ENCODE measurements at places on chromosomes 5 and 9.

GRCh38 chr5:173524136-173524535 is 92.3 kb downstream of the BOD1 start:
- DNase-seq: no peak

DNA sequence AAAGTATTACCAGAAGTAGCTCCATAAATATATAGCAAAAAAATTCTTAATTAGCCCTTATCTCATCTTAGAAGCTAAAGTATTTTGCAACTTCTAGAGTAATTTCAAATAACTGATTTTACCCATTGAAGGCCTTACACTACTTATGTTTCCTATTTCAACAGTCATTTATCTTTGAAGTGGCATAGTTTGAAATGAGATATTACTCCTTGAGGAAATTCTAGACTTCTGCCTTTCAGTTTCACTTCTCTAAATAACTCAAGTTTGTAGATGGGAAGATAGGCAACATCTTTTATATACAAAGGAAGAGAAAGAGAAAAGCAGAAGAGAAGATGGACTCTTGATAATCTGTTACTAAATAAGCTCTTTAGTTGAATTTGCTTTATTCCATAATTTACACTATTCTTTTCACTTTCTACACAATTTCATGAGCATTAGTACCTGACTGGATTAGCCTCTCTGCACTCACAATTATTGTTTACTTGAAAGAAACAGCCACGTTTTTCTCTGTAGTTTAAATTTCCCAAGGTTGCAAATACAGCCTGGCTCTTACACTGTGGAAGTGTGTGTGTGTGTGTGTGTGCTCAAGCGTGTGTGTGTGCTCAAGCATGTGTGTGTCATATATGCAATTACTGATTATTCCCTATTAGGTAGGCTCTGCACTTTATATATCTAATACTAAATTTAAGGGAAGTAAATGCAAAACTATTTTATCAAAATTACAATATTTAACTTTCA is 60.6 kb upstream of the EMB start:
- DNase-seq: no peak

GRCh38 chr5:100708645-100709171 is 173.5 kb downstream of the FAM174A start:
- DNase-seq: no peak

- DNase-seq: no peak
These were observed 216.0 kb upstream of the KLF4 start for GRCh38 chr9:107705521-107705920.

GRCh38 chr5:14148890-14149671 is 5.9 kb downstream of the TRIO start:
- no peak for DNase-seq

DNA sequence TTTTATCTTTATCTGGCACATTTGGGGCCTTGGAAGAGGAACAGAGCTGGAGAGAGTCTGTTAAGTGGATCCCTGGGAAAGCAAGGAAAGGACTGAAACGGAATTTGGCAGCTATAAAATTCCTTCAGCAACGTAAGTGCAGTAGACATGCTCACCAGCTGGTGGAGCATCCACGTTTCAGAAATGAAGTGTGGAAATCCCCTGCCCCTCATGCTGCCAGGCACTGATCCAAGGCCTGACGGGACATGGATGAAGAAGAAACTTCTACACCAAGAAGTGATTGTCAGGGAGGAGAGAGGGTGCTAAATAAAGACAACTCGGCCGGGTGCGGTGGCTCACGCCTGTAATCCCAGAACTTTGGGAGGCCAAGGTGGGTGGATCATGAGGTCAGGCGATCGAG is 209.3 kb downstream of the ROR2 start:
- no peak for DNase-seq

DNA sequence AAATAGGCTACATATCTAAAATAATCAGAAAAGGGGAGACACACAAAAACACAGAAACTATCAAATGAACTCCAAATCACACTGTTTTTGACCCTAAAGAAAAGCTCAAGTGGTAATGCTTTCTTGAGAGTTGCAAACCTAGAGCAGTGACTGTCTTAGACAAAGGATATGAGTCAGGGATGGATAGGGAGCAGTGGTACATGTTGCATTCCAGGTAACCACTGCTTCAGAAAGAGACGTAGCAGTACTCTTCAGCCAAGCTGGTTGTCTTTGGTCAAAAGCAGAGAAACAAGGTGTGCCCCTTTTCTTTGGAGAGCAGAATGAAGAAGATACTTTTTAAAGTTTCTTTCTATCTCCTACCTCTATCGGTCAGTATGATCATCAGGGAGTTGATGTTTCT is 1003.6 kb downstream of the CDH9 start:
- DNase-seq: no peak

GRCh38 chr5:125660231-125660895 is 762.8 kb upstream of the GRAMD2B start:
- no peak for DNase-seq

- no peak for DNase-seq
These were observed 18.9 kb downstream of the CLPTM1L start for GRCh38 chr5:1325870-1326531.
